ENCODE measurements at places on chromosomes 1 and 21.

- no peak for DNase-seq
These were observed 511 bp downstream of the NDC1 start for GRCh38 chr1:53837646-53837923.

DNA sequence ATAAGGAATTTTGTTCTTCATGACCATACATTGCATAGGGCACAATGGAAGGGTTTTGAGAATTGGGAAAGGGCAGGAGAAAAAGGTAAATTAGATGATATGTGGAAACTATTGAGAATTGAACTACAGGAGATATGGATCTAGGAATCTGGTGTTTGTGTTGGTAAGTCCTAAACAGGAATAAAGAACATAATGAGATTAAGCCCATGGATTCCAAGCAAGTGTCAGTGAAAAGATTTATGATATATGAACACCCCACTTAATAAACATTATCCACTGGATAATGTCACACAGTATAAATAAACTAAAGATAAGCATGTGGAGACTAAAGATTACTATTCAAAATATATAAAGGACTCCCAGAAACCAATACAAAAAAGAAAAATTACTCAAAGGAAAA is 98.2 kb downstream of the TNFSF18 start:
- DNase-seq: no peak

DNA sequence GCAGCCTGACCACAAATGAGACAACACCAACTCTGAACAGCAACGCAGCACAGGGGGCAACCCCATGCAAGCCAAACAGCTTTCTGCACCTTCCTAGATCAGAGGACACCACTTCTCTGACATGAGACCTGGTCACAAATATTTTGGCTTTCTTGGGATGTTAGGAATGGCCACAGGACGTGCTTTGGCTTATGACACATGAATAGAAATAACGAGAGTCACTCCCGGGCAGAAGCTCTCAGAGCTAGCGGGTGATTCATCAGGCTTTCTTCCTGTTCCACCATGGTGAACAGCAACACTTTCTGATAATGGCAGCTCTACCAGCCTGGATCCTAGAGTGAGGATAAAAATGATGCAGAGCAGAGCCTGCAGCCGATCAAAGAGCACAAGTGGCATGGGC is 39.4 kb downstream of the PAFAH2 start:
- no peak for DNase-seq

DNA sequence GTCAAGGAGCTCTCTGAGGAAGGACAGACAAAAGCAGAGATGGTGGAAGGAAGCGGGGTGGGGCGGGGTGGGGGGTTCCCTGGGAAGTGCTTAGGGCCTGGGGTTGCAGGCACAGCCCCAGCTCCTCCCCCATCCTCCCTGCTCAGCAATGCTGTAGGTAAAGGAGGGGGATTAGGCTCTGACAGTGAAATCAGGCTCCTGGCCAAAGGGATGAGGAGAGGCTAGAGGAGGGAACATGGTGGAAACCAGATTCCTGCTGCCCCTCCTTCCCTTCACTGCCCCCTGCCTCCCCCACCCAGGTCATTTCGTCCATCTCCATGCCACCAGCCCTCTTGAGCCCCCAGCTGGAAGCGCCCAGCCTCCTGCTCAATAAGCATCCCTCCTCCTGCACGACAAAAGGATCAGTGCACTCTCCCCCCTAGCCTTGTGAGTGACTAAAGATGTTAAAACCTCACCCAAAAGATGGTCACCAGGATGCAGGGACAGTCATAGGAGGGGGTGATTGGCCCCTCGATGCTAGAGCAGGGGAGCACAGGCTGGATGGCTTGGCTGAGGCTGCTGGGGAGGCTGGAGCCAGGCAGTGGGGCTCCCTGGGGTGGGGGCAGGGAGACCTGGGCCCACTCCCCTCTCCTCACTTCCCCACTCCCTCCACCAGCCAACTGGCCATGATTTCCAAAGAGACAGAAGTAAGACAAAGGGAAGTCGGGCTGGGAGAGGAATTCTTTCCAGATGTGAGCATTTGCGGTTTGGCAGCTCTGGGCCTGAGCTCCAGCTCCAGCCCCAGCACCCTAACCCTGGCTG is 2.2 kb upstream of the CRABP2 start:
- no peak for DNase-seq

DNA sequence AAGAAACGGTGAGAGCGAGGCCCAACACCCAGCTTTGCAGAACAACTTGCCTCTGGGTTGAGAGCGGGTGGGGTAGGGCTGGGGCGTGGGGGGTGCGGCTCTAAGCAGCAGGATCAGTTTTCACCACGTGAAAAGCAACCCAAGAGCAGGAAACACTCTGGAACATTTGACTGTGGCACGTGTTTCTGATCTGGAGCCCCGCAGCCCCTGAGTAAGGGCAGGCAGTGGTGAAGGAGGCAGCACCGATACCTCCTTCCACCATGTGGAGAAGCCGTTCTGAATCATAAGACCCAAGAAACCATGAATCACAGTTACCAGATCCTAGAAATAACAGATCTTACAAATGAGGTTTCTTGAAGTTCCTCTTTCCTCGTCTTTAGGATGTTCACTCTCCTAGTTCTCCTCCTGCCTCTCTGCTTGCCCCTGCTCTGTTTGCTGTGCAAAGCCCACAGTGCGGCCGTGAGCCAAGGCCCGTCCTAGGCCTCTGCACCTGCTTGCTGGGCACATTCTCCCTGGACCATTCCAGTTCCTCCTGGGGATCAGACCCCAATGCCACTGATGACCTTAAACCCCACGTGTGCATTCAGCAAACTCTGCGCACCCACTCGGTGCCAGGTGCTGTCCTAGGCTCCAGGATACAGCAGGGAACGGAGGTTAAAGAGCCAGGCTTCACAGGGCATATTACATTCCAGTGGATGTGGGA is 31.9 kb downstream of the SLC1A7 start:
- no peak for DNase-seq

DNA sequence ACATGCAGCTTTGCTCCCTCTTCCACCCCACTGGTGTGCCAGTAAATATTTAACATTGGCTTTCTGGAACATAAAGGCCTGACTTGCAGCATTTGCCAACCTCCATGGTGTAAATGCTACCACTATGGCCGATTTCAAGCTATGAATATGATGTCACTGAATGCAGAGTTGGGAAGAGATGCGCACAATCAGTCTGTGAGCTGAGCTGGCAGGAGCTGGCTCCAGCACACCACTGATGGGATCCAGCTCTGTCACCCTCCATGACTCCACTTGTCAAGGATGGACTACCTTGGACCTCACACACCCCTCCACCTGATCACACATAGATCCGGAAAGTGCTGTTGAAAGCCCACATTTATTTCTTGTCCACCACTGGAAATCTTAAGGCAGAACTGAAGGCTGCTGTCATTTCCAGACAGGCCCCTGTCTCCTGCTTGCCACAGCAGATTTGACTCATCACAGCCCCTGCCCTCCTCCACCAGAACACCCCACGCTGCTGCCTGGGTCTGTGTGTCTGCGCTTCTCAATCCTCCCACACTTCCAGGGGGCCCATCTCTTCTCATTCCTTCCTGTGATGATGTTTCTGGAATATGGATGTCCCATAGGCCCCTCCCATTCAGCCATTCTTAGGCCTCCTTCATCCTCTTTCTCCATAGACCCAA is 82.2 kb upstream of the BCAR3 start:
- DNase-seq: no peak

DNA sequence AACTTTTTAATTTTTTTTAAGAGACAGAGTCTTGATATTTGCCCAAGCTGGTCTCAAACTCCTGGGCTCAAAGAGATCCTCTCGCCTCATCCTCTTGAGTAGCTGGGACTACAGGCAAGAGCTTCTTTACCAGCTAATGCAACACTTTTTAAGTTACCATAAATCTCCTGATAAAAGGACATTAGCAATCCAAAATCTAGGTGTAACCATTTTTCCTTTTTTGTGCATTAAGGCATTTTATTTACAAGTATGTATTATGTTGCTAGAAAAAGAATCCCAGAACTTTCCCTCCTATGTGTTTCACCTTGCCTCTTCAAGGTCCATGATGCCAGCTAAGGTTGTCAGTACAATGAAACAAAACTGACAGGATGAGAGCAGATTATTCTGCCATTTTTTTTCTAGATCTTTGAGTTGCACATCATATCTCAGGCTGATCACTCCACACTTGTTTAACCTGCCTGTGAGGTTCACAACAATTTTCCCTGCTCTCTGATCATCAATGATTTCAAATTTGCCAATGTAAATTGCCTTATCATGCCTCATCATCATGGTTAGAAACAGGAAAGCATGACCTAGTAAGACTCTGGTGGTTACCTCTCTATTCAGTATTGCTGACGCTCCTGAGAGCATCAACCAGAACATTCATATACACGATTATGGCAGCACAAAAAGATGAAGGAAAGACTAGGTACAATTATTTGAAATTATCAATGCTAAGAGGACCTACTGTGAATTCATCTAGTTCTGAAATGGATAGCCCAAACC is 173.2 kb downstream of the EIF4G3 start:
- DNase-seq: no peak

DNA sequence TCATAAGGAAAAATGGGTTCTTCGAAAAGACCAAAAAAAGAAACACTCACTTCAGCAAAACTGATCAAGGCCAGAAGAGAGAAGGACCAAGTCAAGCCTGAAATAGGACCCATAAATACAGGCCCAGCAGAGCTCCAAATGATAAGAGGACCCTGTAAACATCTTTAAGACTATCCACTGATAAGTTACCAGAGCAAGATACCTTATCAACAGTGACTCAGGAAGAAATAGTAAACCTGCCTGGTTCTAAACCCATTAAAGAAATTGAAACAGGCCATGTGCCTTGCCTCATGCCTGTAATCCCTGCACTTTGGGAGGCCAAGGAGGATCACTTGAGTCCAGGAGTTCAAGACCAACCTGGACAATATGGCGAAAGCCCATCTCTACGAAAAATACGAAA is 81.8 kb upstream of the ERRFI1 start:
- DNase-seq: no peak

GRCh38 chr1:54615531-54616279 is 7.6 kb downstream of the FAM151A start:
- no peak for DNase-seq

GRCh38 chr1:158155673-158156072 is 25.0 kb upstream of the CD1D start:
- DNase-seq: no peak

- DNase-seq: no peak
These were observed 21.3 kb upstream of the NPHP4 start for GRCh38 chr1:6013491-6013890.

GRCh38 chr1:27567146-27567526 is 36.8 kb downstream of the AHDC1 start:
- no peak for DNase-seq

- DNase-seq: peak; percentile 82
These were observed 12.9 kb upstream of the PHLDA3 start for GRCh38 chr1:201481761-201482493.

GRCh38 chr1:160610569-160611242 is 31.4 kb upstream of the CD84 start:
- DNase-seq: no peak

DNA sequence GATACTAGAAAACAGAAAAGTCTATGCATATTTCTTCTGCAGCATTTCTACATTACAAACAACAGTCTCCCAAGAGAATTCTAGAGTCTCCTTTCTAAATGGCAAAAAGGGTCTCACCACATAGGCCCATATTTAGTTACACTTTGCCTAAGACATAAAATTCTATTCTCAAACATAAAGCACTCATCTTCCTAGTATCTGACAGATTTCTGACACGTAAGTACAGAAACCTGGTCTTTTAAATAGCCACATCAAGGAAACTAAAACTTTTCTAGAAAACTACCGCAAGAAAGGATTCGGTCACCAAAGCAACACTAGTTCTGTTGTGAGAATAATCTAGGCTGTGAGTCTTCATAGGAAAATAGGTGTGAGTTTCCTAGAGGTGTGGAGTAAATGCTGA is 33.6 kb upstream of the CTSK start:
- no peak for DNase-seq

DNA sequence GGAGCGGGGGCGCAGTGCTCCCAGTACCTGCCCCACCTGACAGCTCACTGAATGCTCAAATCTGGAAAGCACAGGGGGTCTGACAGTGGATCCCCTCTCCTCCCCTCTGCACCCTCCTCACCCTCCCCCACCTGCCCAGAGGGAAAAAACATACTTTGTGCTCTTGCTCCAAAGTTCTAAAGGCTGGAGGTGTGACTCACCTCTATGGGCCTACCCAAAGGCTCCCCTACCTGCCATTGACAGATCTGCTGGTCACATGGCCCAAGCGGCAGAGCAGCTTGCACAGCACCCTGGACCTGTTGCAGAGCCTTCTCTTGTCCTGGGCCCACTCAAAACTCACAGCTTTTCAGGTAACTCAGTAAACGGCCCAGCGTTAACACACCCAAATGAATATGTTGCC is 55.7 kb downstream of the ADSS2 start:
- DNase-seq: no peak

GRCh38 chr1:187411118-187411517 is 582.4 kb downstream of the PLA2G4A start:
- no peak for DNase-seq

GRCh38 chr1:28278763-28279162 is 19.4 kb downstream of the SESN2 start:
- DNase-seq: no peak

DNA sequence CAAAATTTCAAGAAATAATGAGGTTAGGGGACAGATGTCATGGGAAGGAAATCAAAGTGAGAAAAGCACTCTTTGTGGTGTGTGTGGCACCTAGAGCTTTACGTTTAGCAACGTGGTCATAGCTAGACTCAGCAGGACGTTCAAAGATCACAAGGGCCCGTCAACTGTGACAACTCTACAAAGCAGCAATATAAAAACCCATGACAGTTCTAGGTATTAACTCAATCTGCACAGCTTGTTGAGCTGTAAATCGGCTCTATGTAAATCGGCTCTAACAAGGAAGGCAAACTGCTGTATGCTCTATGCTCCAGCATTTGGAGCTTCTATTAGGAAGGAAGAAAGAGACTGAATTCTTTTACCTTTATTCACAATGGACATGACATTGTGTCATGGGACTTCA is 64.8 kb downstream of the TP53BP2 start:
- DNase-seq: no peak

DNA sequence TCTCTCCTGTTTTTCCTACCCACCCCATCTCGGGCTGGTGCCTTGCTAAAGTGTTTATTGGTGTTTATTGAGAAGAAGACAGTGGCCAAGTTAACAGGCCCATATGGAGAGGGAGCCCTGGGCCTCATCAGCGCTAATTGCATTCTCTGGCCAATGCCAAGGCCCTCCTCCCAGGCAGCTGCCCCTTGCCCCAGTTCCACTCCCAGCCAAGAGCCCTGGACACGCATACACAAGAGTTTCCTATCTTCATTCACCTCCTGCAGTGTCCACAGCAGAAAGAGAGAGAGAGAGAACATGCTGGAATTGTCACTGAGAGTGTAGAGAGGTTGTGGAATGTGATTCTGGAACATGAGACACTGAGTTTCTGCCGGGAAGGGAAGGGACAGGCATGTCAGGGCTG is 25.4 kb upstream of the VWA5B1 start:
- DNase-seq: no peak
